Mesendoderm (in vitro differentiated cells): ENCODE measurements at places on chromosomes 11 and 22.

GRCh38 chr11:86143087-86144030 is 74.5 kb upstream of the PICALM start:
- DNase-seq: no peak
- no peak overlapping the region for H3K27ac ChIP-seq
- no peaks in the 10 kb centered on the region for H3K27me3 ChIP-seq
- H3K36me3 ChIP-seq: no peaks in the 10 kb centered on the region
- peaks cover 8% of the 10 kb centered on the region for H3K4me1 ChIP-seq
- H3K4me3 ChIP-seq: no peak overlapping the region

GRCh38 chr11:16296273-16296672 is 60.1 kb downstream of the SOX6 start:
- no peak for DNase-seq
- H3K27me3 ChIP-seq: no peaks in the 10 kb centered on the region
- no peaks in the 10 kb centered on the region for H3K36me3 ChIP-seq

GRCh38 chr22:19066531-19067271 is 55.5 kb downstream of the DGCR2 start:
- no peak overlapping the region for H3K27ac ChIP-seq
- H3K4me3 ChIP-seq: no peak overlapping the region
- no peaks in the 10 kb centered on the region for H3K27me3 ChIP-seq
- no peaks in the 10 kb centered on the region for H3K4me1 ChIP-seq

GRCh38 chr11:1196516-1197391 is 26.1 kb upstream of the MUC5B start:
- no peak overlapping the region for H3K4me3 ChIP-seq
- H3K4me1 ChIP-seq: no peaks in the 10 kb centered on the region
- no peaks in the 10 kb centered on the region for H3K27me3 ChIP-seq
- DNase-seq: no peak
- H3K27ac ChIP-seq: no peak overlapping the region

GRCh38 chr11:108873310-108873709 is 208.4 kb downstream of the DDX10 start:
- no peaks in the 10 kb centered on the region for H3K36me3 ChIP-seq
- H3K27me3 ChIP-seq: no peaks in the 10 kb centered on the region
- H3K4me3 ChIP-seq: no peak overlapping the region
- H3K4me1 ChIP-seq: no peaks in the 10 kb centered on the region
- no peak for DNase-seq
- H3K27ac ChIP-seq: no peak overlapping the region

DNA sequence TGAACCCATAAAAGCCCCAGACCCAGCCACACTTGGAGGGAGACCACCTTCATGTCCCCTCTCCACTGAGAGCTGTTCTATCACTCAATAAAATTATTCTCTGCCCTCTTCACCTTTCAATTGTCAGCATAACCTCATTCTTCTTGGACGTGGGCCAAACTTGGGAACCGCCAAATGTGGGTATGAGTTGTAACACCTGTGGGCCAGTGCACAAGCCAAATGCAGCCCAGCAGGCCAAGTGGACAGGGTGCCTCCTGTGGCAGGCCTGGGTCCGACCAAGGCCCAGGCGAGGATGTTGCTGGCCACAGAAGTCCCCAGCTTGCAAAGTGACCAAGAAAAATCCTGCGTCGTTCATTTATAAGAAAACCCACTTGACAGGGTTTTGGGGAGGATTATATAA is 621.2 kb downstream of the METTL15 start:
- H3K36me3 ChIP-seq: no peaks in the 10 kb centered on the region
- no peak overlapping the region for H3K4me3 ChIP-seq
- H3K27ac ChIP-seq: no peak overlapping the region
- no peaks in the 10 kb centered on the region for H3K27me3 ChIP-seq

GRCh38 chr22:31235081-31235480 is 23.0 kb downstream of the LIMK2 start:
- H3K4me1 ChIP-seq: no peaks in the 10 kb centered on the region
- no peaks in the 10 kb centered on the region for H3K27me3 ChIP-seq
- no peak for DNase-seq
- H3K36me3 ChIP-seq: no peaks in the 10 kb centered on the region
- no peak overlapping the region for H3K27ac ChIP-seq

DNA sequence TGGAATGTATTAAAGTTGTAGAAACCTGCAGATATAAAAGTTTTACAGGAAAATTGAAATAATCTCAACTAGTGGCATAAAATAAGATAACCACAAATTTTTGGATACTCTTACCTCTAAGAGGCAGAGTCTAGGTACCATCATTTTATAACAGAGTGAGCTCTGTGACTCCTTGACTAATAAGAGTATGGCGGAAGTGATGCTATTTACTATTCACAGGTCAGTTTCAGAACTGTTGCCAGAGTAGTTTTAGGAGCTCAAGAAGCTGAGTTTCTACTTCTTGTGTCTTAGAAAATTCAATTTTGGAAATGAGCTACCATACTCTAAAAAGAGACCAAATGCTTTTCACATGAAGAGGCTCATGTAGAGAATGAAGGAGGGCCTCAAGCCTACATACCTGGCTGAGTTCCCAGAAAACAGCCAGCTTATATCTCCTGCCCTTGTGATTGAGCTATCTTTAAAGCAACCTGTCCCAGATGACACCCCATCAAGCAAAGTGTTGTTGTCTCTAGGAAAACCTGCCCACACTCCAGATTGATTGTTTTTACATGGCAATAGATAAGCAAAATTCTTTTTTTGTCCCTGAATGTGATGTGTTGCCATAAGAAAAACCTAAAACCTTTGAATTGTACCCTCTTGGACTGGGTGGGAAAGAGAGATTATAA is 712.8 kb upstream of the CNTN5 start:
- no peak overlapping the region for H3K27ac ChIP-seq
- no peaks in the 10 kb centered on the region for H3K27me3 ChIP-seq
- H3K36me3 ChIP-seq: no peaks in the 10 kb centered on the region
- DNase-seq: no peak

GRCh38 chr11:11810764-11811726 is 30.7 kb upstream of the USP47 start:
- no peaks in the 10 kb centered on the region for H3K4me1 ChIP-seq
- DNase-seq: peak; percentile 27
- no peak overlapping the region for H3K4me3 ChIP-seq
- H3K27ac ChIP-seq: no peak overlapping the region
- no peaks in the 10 kb centered on the region for H3K36me3 ChIP-seq

- H3K4me1 ChIP-seq: no peaks in the 10 kb centered on the region
- no peak overlapping the region for H3K27ac ChIP-seq
- H3K27me3 ChIP-seq: no peaks in the 10 kb centered on the region
- no peak overlapping the region for H3K4me3 ChIP-seq
- no peaks in the 10 kb centered on the region for H3K36me3 ChIP-seq
- no peak for DNase-seq
Observed at GRCh38 chr22:19258371-19258770, 33.1 kb downstream of the CLTCL1 start.

DNA sequence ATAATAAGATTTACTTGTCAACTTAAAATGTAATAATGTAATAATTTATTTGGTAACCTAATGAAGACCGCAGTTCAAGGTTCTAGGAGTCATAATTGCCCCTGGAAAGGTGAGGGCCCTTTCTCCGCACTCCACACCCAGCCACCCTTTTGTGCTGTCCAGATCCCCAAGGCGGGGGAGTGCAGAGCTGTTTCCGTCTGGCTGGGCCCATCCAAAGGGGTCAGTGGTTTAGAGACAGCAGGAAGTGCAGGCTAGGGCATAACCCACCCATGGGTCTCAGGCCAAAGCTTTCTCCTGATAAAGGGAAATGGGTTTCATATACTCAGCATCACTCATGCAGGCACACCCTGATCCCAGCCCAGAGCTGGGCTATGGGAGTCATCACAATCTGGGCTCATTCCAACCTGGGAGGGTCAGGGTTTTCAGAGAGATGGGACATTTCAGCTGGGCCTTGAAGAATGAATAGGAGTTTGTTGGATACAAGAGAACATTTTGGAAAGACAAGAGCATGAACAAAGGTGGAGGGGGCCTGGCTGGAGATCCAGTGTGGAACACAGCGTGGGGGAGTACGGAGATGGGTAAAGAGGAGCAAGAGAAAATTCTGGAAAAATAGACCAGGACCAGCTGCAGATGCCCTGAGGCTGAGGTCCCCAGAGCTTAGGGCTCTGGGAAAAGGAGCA is 432.2 kb downstream of the TBC1D22A start:
- H3K27ac ChIP-seq: no peak overlapping the region
- no peaks in the 10 kb centered on the region for H3K4me1 ChIP-seq
- no peaks in the 10 kb centered on the region for H3K27me3 ChIP-seq
- DNase-seq: no peak
- H3K4me3 ChIP-seq: no peak overlapping the region

GRCh38 chr11:1572197-1573076 is at the start of gene DUSP8:
Gene DUSP8 (minus strand): TSS chr11:1572271. CDS start chr11:1565826, 6,445 bp downstream.
- H3K27me3 ChIP-seq: peaks cover 16% of the 10 kb centered on the region
- H3K27ac ChIP-seq: no peak within 1 kb of the TSS
- peak; percentile 83 for DNase-seq

- H3K27me3 ChIP-seq: no peaks in the 10 kb centered on the region
- H3K36me3 ChIP-seq: no peaks in the 10 kb centered on the region
- peaks cover 18% of the 10 kb centered on the region for H3K4me1 ChIP-seq
Observed at GRCh38 chr11:44726283-44727113, at the start of gene TSPAN18. Gene TSPAN18 (plus strand): TSS chr11:44726962. CDS start chr11:44906417, 179,455 bp downstream.

- no peaks in the 10 kb centered on the region for H3K27me3 ChIP-seq
- no peak overlapping the region for H3K4me3 ChIP-seq
- peak; percentile 77 for DNase-seq
- H3K27ac ChIP-seq: no peak overlapping the region
Observed at GRCh38 chr11:114075891-114076441, 16.5 kb downstream of the ZBTB16 start.

GRCh38 chr11:1200611-1201191 is 22.2 kb upstream of the MUC5B start:
- H3K27me3 ChIP-seq: no peaks in the 10 kb centered on the region
- H3K27ac ChIP-seq: no peak overlapping the region
- no peak overlapping the region for H3K4me3 ChIP-seq

- peak; percentile 69 for DNase-seq
- H3K27ac ChIP-seq: peak overlapping the region; percentile 55
- H3K36me3 ChIP-seq: peaks cover 11% of the 10 kb centered on the region
- peaks cover 8% of the 10 kb centered on the region for H3K4me1 ChIP-seq
- peak overlapping the region; percentile 79 for H3K4me3 ChIP-seq
- no peaks in the 10 kb centered on the region for H3K27me3 ChIP-seq
Observed at GRCh38 chr11:67584205-67584880, 731 bp downstream of the GSTP1 start.

GRCh38 chr22:39144101-39144767 is 8.2 kb downstream of the CBX7 start:
- H3K4me3 ChIP-seq: no peak overlapping the region
- H3K36me3 ChIP-seq: no peaks in the 10 kb centered on the region
- H3K27me3 ChIP-seq: no peaks in the 10 kb centered on the region
- H3K4me1 ChIP-seq: peaks cover 5% of the 10 kb centered on the region

DNA sequence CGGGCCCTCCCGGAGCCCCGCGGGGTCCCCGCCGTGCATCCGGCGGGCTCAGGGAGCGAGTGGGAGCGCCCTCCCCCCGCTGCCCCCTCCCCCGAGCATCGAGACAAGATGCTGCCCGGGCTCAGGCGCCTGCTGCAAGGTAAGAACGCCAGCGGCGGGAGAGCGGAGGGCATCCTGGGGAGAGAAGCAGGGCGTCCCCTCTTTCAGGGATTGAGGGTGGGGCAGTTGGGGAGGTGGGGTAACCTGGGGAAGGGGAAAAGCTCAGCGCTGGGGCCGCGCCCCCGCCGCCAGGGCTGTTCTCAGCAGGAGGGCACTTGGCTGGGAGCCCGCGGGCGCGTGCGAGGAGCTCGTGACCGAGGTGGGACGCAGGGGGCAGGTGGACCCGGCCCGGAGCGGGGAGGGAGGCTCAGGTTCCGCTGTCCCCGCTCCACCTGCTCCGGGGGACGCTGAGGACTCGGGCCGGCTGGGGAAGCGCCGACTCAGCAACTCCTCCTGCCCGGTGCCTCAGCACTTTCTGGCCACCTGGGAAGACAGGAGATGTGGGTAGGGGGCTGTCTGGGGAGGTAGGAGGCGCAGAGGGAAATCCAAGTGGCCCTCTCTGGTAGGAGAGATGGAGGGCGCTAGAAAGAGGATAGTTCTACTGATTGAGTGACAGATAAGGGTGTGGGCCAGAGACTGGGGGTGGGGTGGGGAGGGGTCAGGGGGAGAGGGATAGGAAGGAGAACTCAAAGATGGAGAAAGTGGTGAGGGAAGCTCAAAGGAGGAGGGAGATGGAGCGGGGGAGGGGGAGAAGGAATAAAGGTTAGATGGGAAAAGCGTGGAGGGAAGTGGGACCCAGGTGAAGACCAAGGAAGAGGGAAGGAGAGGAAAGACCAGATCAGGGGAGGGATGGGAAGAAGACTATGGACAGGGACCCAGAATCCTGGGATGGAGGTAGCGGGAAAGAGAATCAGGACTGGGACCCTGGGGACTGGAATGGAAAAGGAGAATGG is 726 bp downstream of the RTN4RL2 start:
- H3K27me3 ChIP-seq: peaks cover 12% of the 10 kb centered on the region
- no peaks in the 10 kb centered on the region for H3K36me3 ChIP-seq
- H3K4me1 ChIP-seq: peaks cover 12% of the 10 kb centered on the region

GRCh38 chr11:116791002-116791812 is 472 bp downstream of the APOA5 start:
- H3K4me1 ChIP-seq: no peaks in the 10 kb centered on the region
- no peaks in the 10 kb centered on the region for H3K27me3 ChIP-seq
- H3K4me3 ChIP-seq: no peak overlapping the region
- peaks cover 3% of the 10 kb centered on the region for H3K36me3 ChIP-seq
- no peak overlapping the region for H3K27ac ChIP-seq

GRCh38 chr22:19175602-19176174 is 2.8 kb downstream of the SLC25A1 start:
- H3K36me3 ChIP-seq: peaks cover 3% of the 10 kb centered on the region
- no peak overlapping the region for H3K27ac ChIP-seq
- DNase-seq: no peak

DNA sequence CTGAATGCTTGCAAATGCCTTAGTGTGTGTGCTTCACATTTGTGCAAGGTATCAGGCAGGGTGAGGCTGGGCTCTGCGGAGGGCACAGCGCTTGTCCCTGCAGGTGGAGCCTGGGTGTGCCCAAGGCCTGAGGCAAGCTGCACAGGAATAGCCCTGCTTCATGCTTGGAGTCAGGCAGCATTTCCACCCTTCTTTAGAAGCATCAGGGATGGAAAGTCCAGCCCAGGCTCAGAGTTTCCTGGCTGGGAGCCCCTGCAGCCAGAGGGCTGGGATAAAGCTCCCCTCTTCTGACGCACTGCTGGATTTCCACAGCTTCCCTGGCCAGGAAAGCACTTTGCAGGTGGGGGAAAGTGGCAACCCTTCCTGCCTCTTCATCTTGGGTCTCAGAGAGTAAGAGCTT is 63.4 kb downstream of the GALNT18 start:
- H3K4me3 ChIP-seq: no peak overlapping the region
- H3K27me3 ChIP-seq: no peaks in the 10 kb centered on the region
- H3K36me3 ChIP-seq: no peaks in the 10 kb centered on the region
- no peak overlapping the region for H3K27ac ChIP-seq
- peaks cover 4% of the 10 kb centered on the region for H3K4me1 ChIP-seq

- H3K27me3 ChIP-seq: no peaks in the 10 kb centered on the region
- H3K27ac ChIP-seq: no peak overlapping the region
- H3K4me3 ChIP-seq: no peak overlapping the region
- no peaks in the 10 kb centered on the region for H3K4me1 ChIP-seq
- H3K36me3 ChIP-seq: no peaks in the 10 kb centered on the region
Observed at GRCh38 chr22:49621601-49622210, 206.0 kb downstream of the BRD1 start.

- peak; percentile 77 for DNase-seq
- H3K4me3 ChIP-seq: no peak overlapping the region
- H3K36me3 ChIP-seq: no peaks in the 10 kb centered on the region
- H3K27me3 ChIP-seq: no peaks in the 10 kb centered on the region
Observed at GRCh38 chr11:12052676-12053605, 44.5 kb upstream of the DKK3 start.
